MCF 10A (cell line): ENCODE measurements at places on chromosomes 3 and 15. TPM values are rescaled to one million over a fixed set of nuclear protein-coding genes. Genes with fewer than 3 reads are reported as not detected.

DNA sequence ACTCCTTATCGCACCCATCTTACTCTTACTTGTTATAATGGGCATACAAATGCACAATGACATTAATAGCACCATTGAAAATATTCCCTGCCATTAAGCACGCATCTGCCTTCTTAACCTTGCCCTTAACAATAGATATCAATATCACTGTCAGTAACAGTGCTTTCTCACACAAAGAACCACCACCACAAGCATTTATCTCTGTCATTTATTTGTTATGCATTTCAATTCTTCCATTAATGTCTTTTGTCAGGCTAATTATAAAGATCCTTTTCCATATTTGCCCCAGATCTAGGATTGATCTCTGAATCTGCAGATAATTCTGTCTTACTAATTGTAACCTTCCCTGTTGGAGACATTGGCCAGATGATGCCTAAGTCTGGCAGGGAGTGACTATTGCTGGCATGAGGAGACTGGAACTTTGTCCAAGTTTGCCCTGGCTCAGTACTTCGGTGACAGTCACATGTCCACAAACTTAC lies 419.6 kb upstream of the TGFBR2 start:
- no peak overlapping the region for H3K4me3 ChIP-seq
- H3K27ac ChIP-seq, result no peak overlapping the region
- DNase-seq, result no peak
- H3K36me3 ChIP-seq, result no peaks in the 10 kb centered on the region
- peaks cover 8% of the 10 kb centered on the region for H3K4me1 ChIP-seq
- H3K27me3 ChIP-seq, result no peaks in the 10 kb centered on the region

DNA sequence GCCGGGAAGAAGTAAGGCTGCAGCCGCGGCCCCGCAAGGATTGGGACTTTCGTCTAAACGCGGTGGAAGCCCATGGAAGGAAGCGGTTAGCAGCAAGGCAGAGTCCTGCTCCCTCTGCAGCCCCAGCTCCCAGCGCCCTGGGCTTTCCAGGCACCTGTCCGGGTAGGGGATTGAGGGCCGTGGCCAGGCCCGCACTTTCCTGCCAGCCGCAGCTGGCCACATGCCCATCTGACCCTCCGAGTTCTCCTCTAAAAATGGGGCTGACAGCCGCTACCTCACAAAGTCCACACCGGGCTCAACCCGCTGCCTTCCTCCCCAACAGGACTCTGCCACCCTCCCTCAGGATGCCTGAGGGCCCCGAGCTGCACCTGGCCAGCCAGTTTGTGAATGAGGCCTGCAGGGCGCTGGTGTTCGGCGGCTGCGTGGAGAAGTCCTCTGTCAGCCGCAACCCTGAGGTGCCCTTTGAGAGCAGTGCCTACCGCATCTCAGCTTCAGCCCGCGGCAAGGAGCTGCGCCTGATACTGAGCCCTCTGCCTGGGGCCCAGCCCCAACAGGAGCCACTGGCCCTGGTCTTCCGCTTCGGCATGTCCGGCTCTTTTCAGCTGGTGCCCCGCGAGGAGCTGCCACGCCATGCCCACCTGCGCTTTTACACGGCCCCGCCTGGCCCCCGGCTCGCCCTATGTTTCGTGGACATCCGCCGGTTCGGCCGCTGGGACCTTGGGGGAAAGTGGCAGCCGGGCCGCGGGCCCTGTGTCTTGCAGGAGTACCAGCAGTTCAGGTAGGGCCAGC lies 1.9 kb downstream of the NEIL1 start:
- no peak for DNase-seq
- H3K36me3 ChIP-seq, result peaks cover 21% of the 10 kb centered on the region
- peak overlapping the region; percentile 86 for H3K4me3 ChIP-seq
- no peak overlapping the region for H3K27ac ChIP-seq

GRCh38 chr3:143951351-143951971 lies 20.2 kb upstream of the DIPK2A start:
- H3K4me1 ChIP-seq, result no peaks in the 10 kb centered on the region
- H3K27ac ChIP-seq, result no peak overlapping the region
- peak; percentile 62 for DNase-seq

CLEC3B gene
- not detected in 2 replicates for total RNA-seq

DUOXA1 gene
- 1.3 and 3.0 TPM in 2 replicates for total RNA-seq

DNA sequence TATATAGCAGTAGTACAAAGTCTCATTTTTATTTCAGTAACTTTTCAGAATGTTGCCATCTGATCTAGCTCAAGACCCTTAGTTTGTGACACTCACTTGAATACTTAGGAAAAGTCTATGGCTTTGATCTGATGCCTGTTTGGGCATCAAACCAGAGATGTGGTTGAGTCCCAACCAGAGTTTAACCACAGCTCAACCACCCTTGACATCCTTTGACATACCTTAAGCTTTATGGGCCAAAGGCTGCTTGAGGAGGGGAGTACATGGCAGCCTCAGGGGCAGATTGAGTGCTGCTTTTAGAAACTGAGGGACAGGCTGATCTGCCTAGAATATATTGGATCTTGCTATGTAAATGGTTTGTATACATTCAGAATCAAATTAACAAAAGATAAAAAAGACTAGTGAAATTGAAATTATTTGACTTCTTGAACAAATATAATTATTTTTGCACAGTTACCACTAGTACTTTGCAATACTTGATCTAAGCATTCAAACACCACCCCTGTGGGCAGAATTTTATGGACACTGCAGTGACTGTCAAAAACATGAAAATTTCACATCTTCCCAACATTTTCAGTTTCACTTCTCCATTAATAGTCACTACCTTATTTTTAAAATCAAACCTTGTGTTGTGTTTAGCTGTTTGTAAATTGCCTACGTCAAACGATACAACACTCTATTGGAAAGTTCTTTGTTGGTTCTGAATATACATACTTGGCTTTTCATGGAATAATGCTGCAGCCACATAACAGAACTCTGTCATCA lies 199.8 kb downstream of the UBE2E2 start:
- H3K27ac ChIP-seq, result no peak overlapping the region
- peaks cover 13% of the 10 kb centered on the region for H3K4me1 ChIP-seq
- no peak overlapping the region for H3K4me3 ChIP-seq
- no peaks in the 10 kb centered on the region for H3K27me3 ChIP-seq
- no peaks in the 10 kb centered on the region for H3K36me3 ChIP-seq

DNA sequence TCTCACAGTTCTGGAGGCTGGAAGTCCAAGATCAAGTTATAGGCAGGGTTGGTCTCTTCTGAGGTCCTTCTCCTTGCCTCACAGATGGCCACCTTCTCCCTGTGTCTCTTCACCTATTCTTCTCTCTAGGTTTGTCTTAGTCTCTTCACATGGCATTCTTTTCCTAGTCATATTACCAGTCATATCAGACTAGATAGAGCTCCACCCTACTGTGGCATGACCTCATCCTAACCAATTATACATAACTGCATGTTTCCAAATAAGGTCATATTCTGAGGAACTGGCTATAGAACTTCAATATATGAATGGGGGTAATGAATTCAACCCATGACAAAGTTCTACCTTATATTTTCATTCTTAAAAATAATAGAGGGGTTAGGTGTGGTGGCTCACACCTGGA lies 196.4 kb upstream of the UBE3A start:
- no peaks in the 10 kb centered on the region for H3K27me3 ChIP-seq
- H3K4me1 ChIP-seq, result no peaks in the 10 kb centered on the region
- no peaks in the 10 kb centered on the region for H3K36me3 ChIP-seq
